CD4-positive, alpha-beta T cell treated with Interferon gamma for 1 hour (primary cell): ENCODE measurements at places on chromosomes 7 and 10.

GRCh38 chr7:123979876-123980275 is 53.0 kb downstream of the TMEM229A start:
- DNase-seq = no peak

GRCh38 chr10:77686096-77686495 is 48.5 kb upstream of the KCNMA1 start:
- no peak for DNase-seq

DNA sequence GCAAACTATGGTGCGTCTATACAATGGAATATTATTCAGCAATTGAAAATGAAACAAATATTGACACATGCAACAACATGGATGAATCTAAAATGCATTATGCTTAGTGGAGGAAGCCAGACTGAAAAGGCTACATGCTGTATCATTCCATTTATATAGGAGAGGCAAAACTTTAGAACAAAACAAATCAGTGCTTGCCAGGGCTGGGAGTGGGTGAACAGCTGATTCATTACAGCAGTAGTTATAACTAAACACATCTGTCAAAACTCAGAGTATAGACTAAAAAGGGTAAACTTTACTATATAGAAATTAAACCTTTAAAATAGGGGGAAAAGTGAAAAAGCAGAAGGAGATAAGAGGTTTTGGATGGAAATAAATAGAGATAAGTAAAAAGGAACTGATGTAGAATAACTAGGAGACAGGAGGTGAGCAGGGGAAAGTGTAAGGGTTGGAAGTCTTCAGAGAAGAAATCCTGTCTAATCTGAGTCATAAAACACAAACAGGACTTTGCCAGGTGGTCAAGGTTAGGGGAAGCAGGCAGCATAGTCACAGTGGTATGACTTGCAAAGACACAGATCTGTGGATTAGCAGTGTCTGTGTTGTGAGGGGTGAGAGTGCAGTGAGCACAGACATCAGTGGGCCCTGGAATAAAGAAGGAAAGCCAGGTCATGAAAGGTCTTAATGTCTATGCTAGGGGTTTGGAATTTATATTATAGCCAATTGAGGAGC is 349.8 kb downstream of the PHTF2 start:
- DNase-seq = no peak

DNA sequence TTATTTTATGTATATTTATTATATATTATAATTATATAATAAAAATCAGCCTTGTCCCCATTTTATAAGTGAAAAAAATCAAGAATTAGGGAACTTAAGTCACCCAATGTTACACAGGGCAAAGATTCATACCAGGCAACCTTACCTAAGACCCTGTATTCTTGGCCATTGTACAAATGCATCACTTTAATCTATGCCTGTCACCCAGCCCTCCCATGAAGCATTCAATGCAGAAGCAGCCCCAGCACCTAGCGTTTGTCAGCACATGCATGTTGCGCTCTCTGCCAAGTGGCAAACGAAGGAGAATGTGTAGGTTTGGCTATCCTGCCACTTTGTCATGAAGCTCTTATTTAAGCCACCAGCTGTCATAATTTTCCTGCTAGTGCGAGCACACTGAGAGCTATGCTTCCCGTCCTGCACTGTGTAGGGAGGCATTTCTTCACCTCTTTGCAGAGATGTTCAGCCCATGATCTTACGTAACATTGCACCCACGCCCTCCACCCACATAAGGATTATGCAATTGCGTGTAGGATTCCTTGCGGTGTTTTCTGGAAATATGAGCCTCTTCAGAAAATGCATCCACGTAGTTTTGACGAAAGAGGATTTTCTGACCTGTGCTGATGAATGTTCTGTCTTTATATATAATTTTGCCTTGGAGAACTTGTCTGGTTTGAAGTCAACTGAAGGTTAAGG is 7.7 kb upstream of the COBL start:
- no peak for DNase-seq

- DNase-seq = no peak
Observed at GRCh38 chr10:42980553-42981357, 96.1 kb upstream of the RET start.

DNA sequence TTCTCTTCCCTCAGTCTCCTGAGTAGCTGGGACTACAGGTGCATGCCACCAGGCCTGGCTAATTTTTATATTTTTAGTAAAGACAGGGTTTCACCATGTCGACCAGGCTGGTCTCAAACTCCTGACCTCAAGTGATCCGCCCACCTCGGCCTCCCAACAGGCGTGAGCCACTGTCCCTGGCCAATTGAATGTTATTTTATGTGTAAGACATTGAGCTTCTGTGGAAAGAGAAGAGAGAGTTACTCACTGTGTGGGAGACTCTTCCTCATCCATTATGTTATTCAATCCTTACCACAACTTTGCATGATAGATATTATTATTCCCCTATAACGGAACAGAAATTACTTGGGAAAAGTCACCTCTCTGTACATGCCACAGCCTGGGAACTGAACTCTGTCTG is 32.6 kb upstream of the MXI1 start:
- no peak for DNase-seq

GRCh38 chr10:98617906-98618520 is 171.3 kb upstream of the HPS1 start:
- no peak for DNase-seq
